ENCODE measurements at places on chromosomes 13 and 19. TPM values are rescaled to one million over a fixed set of nuclear protein-coding genes. Genes with fewer than 3 reads are reported as not detected.

DNA sequence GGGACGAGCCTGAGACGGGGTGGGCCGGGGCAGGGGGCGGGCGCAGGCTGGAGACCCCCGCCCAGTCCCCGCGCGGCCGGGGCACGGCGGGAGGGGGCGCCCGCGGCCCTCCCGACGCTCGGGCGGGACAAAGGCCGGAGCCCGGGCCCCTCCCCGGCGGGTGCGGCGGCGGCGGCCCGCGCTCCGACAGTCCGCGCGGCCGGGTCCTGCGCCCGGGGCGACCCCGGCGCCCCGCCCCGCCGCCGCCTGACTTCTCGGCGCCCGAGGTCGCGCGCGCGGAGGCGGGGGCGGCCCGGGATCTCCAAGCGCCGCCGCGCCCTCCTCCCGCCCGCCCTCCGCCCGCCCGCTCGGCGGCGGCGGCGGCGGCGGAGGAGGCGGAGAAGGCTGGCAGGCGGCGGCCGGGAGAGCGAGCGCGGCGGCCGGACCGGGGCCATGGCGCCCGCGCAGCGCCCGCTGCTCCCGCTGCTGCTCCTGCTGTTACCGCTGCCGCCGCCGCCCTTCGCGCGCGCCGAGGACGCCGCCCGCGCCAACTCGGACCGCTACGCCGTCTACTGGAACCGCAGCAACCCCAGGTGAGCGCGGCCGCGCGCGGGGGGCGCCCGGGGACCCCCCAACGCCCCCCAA lies at the start of gene EFNA2:
EFNA2 (plus strand) TSS at position 137 of the 624 bp plus-strand sequence; CDS start at position 433, 296 bp downstream.
- no peak for DNase-seq

DNA sequence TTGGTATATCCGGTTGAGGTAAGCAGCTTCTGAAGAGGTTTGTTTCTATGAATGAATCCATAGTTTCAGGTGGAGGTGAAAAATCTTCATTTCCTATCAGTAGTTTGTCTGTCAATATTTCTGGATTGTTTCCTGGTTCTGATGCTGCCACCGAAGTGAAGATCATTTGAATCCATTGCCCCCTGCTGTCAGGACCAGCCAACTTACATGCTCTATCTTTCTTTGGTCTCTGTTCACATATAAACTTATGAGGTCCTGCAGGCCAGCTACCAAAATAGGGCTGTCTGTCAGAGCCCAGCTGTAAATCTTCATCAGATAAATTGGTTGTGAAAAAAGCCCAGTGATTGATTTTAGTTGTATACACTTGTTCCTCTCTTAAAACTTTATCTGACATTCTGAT lies 15.2 kb upstream of the N4BP2L1 start:
- no peak for DNase-seq

DNA sequence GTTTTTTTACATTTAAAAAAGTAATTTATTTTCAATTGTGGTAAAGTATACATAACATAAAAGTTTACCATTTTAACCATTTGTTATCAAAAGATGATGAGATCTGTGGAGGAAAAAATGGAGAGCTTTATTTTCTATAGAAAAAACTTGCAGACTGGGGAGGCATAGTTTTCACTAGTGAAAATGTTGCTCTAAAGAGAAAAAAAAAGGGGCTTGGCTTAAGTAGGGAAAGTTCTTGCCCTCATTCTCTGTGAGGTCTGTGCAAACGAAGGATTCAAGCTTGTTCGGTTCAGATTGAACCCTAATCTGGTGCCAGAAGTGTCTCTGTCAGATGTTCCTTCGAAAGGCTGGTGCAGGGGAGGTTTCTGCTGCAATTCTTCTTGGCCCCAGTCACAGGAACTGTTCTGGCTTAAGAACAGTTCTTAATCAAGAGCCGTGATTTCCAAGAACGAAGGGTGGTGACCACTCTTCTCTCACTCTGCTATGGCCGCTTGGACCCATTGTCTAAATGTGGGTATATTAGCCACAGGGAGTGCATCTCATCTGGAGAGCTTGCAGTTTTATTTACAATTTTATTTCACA lies 42.1 kb downstream of the PCCA start:
- DNase-seq, result no peak

GRCh38 chr13:113098162-113098732 lies 7.3 kb upstream of the F7 start:
- DNase-seq, result no peak

- DNase-seq, result no peak
Observed at GRCh38 chr19:27860309-27860934, 1352.5 kb downstream of the UQCRFS1 start.

- no peak for DNase-seq
Observed at GRCh38 chr13:26377038-26377437, 123.1 kb downstream of the CDK8 start.

- no peak for DNase-seq
Observed at GRCh38 chr19:6911523-6911922, 24.1 kb downstream of the ADGRE1 start.

GRCh38 chr13:42057918-42058530 lies 9.6 kb downstream of the DGKH start:
- no peak for DNase-seq

DNA sequence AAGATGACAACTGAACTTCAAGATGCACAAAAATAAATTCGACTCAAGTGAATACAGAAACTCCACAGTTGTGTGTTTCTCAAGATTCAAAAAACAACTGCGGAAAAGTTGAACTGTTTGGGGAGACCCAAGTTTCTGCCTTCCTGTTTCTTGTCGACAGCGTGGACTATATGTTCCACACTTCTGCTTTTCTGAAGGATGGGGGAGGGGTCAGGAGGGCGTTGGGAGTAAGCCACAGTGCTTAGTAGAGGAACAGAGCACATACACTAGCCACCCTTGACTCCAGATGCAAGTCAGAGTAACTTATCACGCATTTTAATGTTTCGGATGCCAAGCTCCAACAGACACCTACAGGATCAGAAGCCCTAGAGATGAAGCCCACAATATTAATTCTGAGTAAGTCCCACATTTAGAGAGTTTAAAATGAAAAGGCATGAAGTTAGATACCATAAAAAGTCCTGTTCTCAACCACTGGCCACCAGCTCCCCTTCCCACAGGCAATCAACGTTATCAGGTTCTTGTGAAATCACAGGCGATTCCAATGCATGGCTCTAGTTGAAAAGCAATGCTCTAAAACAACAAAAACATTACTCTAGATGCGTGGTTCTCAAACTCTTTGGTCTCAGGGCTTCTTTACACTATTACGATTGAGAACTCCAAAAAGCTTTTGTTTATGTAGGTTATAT lies 4.2 kb downstream of the TUBGCP3 start:
- no peak for DNase-seq

GRCh38 chr13:51342706-51343105 lies 3.2 kb downstream of the SERPINE3 start:
- DNase-seq, result no peak

DNA sequence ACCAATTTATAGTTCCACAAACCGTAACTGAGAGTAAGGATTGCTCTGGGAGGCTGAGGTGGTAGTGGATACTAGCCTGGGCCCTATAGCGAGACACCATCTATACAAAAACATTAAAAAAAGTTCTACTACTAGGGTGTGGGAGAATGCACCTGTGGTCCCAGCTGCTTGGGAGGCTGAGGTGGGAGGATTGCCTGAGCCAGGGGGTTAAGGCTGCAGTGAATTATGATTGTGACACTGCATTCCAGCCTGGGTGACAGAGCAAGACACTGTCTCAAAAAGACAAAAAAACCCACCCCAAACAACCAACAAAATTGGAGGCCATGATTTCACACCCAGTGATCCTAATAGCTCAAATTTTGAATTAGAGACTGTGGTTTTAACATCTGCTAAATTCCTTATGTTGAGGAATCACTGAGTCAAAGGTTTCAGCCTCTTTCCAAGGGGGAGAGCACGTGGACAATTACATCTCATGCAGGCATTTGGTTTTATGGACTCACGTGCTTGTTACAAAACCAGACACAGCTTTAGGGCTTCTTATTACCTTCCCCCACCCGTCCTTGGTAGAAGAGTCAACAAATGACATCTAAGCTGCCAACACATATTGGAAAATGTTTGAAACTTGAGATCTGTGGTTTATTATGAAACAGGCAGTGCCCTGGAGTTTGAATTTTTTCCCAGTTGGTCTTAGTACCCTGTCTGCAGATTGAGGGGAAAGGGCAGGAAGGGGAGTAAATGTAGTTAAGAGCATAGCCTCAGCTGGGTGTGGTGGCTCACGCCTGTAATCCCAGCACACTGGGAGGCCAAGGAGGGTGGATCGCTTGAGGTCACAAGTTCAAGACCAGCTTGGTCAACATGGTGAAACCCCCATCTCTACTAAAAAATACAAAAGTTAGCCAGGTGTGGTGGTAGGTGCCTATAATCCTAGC lies 18.5 kb downstream of the CYP2A6 start:
- DNase-seq, result no peak

- no peak for DNase-seq
Observed at GRCh38 chr19:46764817-46765291, 18.6 kb upstream of the STRN4 start.

- DNase-seq, result no peak
Observed at GRCh38 chr13:24651718-24652345, 28.4 kb upstream of the ATP12A start.

DNA sequence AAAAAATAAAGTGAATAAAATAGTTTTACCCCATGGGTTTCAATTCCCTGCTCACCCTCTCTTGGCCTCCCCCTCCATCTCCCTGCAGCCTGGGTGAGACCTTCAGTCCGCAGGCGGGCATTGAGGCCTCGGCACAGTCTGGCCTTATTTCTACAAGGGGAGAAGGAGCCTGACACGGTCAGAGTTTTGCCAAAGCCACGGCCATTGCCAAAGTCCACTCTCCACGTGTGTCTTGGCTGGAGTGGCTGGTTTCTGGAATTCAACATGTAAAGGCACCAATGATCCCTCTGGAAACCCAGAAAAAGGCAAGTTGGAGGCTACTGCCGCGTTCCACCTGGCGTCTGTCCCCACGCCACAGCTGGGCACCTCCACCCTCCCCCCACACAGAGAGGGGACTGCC lies 43.4 kb upstream of the SPACA7 start:
- no peak for DNase-seq

The FPR1 gene
- total RNA-seq, result 17.0 TPM

The PRSS57 gene
- not detected for total RNA-seq

The CGB2 gene
- total RNA-seq, result not detected

The ERCC5 gene
- total RNA-seq, result 30.8 TPM

The PEAK3 gene
- total RNA-seq, result 0.67 TPM

All from liver (tissue), 10 donors.